NCI-H1694 (cell line): ENCODE measurements at places on chromosomes 1 and 21.

DNA sequence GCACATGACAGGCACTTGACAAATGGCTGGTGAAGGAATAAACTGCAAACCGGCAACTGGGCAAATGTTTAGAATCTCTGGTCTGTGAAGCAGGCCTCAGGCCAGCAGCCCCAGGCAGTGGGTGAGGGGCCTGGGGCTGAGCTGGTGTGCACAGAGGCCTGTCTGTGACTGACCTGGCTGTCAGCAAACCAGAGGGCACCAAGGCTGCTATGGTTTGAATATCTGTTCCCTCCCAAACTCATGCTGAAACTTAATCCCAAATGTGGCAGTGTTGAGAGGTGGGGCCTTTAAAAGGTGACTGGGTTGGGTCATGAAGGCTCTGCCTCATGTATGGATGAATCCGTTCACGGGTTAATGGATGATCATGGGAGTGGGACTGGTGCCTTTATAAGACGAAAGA lies 139.8 kb downstream of the DMRTB1 start:
- DNase-seq = no peak

DNA sequence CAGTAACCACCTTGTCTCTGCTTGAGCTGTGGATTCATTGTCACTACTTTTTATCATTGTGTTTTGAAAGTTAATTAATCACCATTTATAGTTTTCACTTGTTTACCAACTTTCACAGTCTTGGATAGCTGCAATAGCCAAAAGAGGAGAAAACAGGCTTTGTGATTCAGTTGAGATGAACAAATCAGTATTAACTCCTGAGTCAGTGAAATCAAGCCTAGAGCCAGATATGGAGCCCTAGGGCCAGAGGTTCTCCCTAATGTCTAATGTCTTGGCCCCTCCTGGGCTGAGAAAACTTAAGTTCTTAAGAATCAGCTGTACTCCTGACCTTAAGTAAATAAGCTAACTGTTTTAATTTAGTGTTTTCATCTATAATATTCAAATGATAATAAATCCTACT lies 228.8 kb downstream of the DNM3 start:
- DNase-seq = no peak

GRCh38 chr1:172071746-172072145 lies 230.4 kb downstream of the DNM3 start:
- DNase-seq = no peak

- DNase-seq = no peak
Measured at GRCh38 chr21:31450980-31451379, 106.9 kb upstream of the TIAM1 start.

GRCh38 chr1:35847935-35848565 lies 35.0 kb upstream of the AGO1 start:
- no peak for DNase-seq
